ENCODE measurements at places on chromosomes 5 and 9. TPM values are rescaled to one million over a fixed set of nuclear protein-coding genes. Genes with fewer than 3 reads are reported as not detected.

PTPN3 gene
- total RNA-seq: 7.8 TPM

MEIKIN gene
- 3.4 TPM for total RNA-seq

SLC45A2 gene
- total RNA-seq: 0.36 TPM

CER1 gene
- not detected for total RNA-seq

NOXA1 gene
- 8.5 TPM for total RNA-seq

WNT8A gene
- total RNA-seq: not detected

FOXD4 gene
- 0.27 TPM for total RNA-seq

FSD1L gene
- total RNA-seq: 6.9 TPM

SPINK6 gene
- not detected for total RNA-seq

GRIN1 gene
- not detected for total RNA-seq

HSD17B3 gene
- 2.2 TPM for total RNA-seq

TMEM232 gene
- 2.5 TPM for total RNA-seq

PCDHB8 gene
- 4.1 TPM for total RNA-seq

TAF1L gene
- total RNA-seq: not detected

PCA3 gene
- total RNA-seq: 0.32 TPM

DIMT1 gene
- 25.5 TPM for total RNA-seq

ZNF883 gene
- total RNA-seq: 1.5 TPM

CCNJL gene
- total RNA-seq: 2.6 TPM

IL13 gene
- not detected for total RNA-seq

AMBP gene
- not detected for total RNA-seq

CDKN2B gene
- 4.8 TPM for total RNA-seq

PHF24 gene
- total RNA-seq: 0.57 TPM

FGD3 gene
- 8.6 TPM for total RNA-seq

ACOT12 gene
- total RNA-seq: 0.18 TPM

PTPRD gene
- total RNA-seq: 49.2 TPM

ORM2 gene
- not detected for total RNA-seq

CCL21 gene
- total RNA-seq: 29.1 TPM

CARTPT gene
- total RNA-seq: not detected

ADAMTSL2 gene
- total RNA-seq: 20.9 TPM

SLC25A48 gene
- 1.1 TPM for total RNA-seq

Measured in aorta (tissue), 5 donors.